Liver (tissue), 10 donors: ENCODE measurements at places on chromosomes 1 and 21. TPM values are rescaled to one million over a fixed set of nuclear protein-coding genes. Genes with fewer than 3 reads are reported as not detected.

The COL6A1 gene
- total RNA-seq, result 36.5 TPM

The RNF11 gene
- 102 TPM for total RNA-seq

DNA sequence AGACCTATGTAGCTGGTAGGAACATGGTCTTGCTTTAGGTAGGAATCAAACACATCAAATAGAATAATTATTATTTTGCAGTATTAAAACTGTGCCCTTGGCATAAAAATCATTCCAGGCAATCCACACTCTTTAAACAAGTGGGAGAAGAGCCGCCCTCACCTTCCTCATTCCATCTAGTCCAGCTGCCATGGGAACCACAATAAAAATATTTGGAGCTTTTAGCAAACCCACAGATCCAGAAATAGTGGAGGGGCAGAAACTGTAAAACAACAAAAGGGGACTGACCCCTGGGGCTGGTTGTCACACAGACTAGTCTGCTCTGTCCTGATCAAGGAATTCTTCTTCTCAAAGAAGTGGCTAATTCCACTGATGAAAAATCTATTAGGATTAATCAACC lies 61.6 kb downstream of the PTPRC start:
- no peak overlapping the region for H3K27ac ChIP-seq
- peaks cover 6% of the 10 kb centered on the region for H3K4me1 ChIP-seq
- H3K4me3 ChIP-seq, result no peak overlapping the region
- DNase-seq, result no peak
- no peaks in the 10 kb centered on the region for H3K36me3 ChIP-seq

The HSF2BP gene
- 0.14 TPM for total RNA-seq

DNA sequence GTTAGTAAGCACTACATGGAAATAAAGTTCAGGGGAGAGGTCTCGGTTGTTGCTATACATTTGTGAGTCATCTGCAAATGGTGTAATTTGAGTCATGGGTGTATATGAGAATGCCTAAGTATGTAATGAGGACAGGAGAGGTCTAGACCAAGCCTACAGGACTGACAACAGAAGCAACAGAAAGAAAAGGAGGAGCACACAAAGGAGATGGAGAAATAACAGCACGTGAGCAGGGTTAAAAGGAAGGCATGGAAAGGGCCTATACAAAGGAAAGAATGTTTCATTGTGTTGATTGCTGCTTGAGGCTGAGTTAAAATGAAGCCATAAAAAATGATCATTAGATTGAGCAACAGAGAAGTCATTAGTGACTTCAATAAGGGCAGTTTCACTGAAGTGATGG lies 28.0 kb upstream of the PRKAA2 start:
- H3K4me3 ChIP-seq, result no peak overlapping the region
- no peaks in the 10 kb centered on the region for H3K27me3 ChIP-seq
- no peak for DNase-seq
- no peak overlapping the region for H3K27ac ChIP-seq

DNA sequence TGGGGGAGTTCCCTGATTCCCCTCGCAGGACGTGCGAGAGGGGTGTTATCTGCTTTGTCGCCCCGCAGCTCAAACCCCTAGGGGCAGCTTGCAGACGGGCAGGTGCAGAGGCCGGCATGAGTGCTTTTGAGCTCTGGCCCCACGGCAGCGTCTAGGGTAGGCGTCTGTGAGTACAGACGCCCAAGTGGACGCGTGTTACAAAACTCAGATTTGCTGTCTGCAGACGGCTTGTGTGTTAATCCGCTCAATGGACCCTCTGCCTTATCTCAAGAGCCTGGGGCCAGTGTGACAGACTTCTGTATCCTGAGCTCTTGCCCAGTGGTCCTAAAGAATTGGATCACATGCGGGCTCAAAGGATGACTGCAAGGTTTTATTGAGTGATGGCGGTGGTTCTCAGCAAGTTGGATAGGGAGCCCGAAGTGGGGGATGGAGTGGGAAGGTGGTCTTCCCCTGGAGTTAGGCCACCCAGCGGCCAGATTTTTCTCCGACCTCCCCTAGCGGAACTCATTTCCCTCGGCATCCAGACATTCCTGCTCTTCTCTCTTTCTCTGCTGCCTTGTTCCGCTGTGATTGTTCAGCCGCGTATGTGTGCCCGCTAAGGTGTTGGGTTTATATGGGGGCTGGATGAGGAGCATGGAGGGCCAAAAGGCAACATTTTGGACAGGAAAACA lies 9.4 kb downstream of the CFHR4 start:
- H3K4me1 ChIP-seq, result no peaks in the 10 kb centered on the region
- no peak overlapping the region for H3K4me3 ChIP-seq
- H3K27me3 ChIP-seq, result no peaks in the 10 kb centered on the region
- H3K27ac ChIP-seq, result no peak overlapping the region
- no peak for DNase-seq
- no peaks in the 10 kb centered on the region for H3K36me3 ChIP-seq

The NBPF11 gene
- 12.3 TPM for total RNA-seq

The PWP2 gene
- 4.6 TPM for total RNA-seq

GRCh38 chr1:109640285-109640865 lies 15.5 kb upstream of the GSTM4 start:
- H3K27me3 ChIP-seq, result no peaks in the 10 kb centered on the region
- H3K4me1 ChIP-seq, result peaks cover 9% of the 10 kb centered on the region
- peak; percentile 94 for DNase-seq

- no peak overlapping the region for H3K27ac ChIP-seq
- H3K4me3 ChIP-seq, result no peak overlapping the region
- H3K36me3 ChIP-seq, result no peaks in the 10 kb centered on the region
These were observed 4.8 kb upstream of the GNB1 start for GRCh38 chr1:1895456-1896336.

- no peaks in the 10 kb centered on the region for H3K36me3 ChIP-seq
- H3K4me3 ChIP-seq, result no peak overlapping the region
- no peaks in the 10 kb centered on the region for H3K27me3 ChIP-seq
- DNase-seq, result no peak
These were observed 182.0 kb downstream of the LMX1A start for GRCh38 chr1:165174491-165174890.

GRCh38 chr1:186033847-186034271 lies 299.7 kb downstream of the HMCN1 start:
- no peak overlapping the region for H3K27ac ChIP-seq
- DNase-seq, result no peak
- no peaks in the 10 kb centered on the region for H3K27me3 ChIP-seq
- H3K4me3 ChIP-seq, result no peak overlapping the region
- peaks cover 3% of the 10 kb centered on the region for H3K36me3 ChIP-seq
- H3K4me1 ChIP-seq, result no peaks in the 10 kb centered on the region

- H3K27me3 ChIP-seq, result no peaks in the 10 kb centered on the region
- H3K4me3 ChIP-seq, result no peak overlapping the region
- H3K27ac ChIP-seq, result no peak overlapping the region
- no peaks in the 10 kb centered on the region for H3K36me3 ChIP-seq
- H3K4me1 ChIP-seq, result no peaks in the 10 kb centered on the region
- DNase-seq, result no peak
These were observed 968.1 kb upstream of the ADGRL4 start for GRCh38 chr1:79974659-79975058.

The OR2L2 gene
- total RNA-seq, result not detected

The FHAD1 gene
- total RNA-seq, result under 0.01 TPM

DNA sequence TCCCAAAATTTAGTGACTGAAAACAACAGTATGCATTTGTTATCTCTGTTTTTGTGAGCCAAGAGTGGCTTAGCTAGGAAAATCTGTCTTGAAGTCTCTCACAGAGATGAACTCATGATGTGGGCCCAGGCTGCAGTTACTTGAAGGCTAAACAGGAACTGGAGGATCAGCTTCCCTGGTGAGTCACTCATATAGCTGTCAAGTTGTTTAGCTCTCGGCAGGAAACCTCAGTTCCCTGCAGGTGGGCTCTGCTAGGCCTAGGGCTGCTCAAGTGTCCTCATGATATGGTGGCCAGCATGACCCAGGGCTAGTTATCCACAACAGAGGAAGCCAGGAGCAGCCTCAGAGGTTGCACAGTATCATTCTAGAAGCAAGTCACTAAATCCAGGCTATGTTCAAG lies 30.2 kb upstream of the DDX59 start:
- H3K4me3 ChIP-seq, result no peak overlapping the region
- no peak for DNase-seq
- no peaks in the 10 kb centered on the region for H3K4me1 ChIP-seq
- H3K27me3 ChIP-seq, result no peaks in the 10 kb centered on the region
